ENCODE measurements at places on chromosomes 12 and 14.

- no peak for DNase-seq
Measured at GRCh38 chr14:73238424-73238852, 1.1 kb downstream of the PAPLN start.

DNA sequence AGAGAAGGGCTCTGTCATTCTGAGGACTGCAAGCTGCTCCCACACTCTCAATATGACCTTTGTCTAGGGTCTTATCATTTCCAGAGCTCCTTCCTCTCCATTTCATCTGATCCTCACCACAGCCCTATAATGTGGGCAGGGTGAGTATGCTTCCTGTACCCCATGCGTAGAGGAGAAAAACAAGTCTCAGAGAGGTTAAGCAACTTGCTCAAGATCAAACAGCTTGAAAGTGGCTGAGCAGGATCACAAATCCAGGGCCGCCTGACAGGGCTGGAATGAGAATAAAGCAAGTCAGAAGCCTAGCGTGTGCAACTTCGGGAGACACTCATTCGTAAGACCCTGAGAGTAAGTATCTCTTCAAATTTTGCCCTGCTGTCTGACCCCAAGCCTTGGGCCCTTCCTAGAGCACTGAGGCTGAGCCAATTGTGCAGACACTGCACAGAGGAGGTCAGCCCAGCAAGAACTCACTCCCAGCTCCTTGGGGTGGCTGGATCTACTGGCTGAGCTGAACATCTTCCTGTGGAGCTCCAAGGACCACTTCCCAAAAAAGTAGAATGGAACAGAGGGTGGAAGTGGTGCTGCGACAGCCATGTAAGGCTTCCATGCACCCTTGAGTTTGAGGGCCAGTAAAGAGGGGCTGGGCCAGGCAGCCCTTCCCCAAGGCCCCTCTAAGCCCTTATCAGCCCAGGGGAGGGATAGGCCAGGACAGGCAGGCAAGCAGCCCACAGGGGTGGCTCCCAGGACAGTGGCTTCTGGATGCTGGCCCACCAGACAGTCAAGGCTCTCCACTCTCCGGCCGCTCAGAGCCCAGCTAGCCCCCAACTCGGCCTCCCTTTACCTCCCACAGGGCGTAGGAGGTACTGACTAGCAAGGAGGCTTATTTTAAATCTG, 10.5 kb downstream of the ZFP36L1 start:
- no peak for DNase-seq

DNA sequence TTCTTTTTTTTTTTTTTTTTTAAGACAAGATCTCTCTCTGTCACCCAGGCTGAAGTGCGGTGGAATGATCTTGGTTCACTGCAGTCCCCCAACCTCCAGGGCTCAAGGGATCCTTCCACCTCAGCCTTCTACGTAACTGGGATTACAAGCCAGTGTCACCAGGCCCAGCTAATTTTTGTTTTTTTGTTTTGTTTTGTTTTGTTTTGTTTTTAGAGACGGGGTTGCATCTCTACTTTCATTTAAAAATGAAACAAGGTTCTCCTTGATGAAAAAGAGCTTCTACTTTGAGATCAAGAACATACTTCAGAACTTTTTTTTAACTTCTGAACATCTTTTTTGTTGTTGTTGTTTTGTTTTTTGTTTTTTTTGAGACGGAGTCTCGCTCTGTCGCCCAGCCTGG, 121.7 kb upstream of the PRB2 start:
- no peak for DNase-seq

DNA sequence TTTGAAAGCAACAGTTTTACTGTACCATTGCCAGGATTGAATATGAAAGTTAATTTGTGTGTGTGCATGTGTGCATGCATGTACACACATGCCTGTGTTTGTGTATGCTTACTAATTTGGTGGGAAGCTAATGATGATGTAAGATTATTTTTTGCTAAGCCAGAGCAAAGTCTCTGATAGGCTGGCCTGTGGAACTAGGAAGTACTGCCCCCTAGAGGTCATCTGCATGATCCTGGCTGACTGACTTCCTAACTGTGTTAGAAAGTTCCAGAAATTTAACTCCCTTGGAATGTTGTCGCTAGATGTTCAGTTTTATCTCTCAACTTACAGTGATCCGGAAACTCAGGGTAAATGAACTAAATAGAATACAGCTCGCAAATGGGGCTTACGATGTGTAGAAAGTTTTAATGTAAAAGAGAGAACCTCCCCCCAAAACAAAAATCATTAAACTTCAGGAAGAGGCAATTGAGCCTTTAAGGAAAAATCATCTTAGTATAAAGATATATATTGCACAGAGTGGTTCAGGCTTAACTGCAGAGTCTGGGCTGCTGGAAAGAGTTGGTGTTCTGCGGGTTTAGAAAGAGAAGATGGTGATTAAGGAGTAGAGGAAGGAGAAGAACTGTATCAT, 34.3 kb upstream of the SLC38A1 start:
- DNase-seq: no peak

GRCh38 chr12:93081810-93082165, 152.7 kb upstream of the EEA1 start:
- no peak for DNase-seq

DNA sequence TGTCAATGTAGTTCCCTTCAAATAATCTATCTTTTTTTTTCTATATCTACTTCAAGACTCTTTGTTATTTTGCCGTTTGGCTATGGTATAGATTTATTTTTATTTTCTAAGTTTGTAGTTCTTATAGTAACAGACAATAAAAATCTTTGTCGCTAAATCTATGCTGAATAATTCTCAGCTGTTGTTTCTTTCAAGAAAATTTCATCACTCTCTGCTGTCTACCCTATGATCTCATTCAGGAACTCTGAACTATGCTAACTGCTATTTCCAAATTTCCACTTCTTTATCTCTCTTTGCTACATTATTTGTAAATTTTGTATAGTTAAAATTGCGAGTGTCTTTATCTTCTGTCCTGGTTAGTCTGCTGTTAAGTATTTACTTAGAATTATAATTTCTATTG, 353.6 kb downstream of the LRFN5 start:
- DNase-seq: no peak

DNA sequence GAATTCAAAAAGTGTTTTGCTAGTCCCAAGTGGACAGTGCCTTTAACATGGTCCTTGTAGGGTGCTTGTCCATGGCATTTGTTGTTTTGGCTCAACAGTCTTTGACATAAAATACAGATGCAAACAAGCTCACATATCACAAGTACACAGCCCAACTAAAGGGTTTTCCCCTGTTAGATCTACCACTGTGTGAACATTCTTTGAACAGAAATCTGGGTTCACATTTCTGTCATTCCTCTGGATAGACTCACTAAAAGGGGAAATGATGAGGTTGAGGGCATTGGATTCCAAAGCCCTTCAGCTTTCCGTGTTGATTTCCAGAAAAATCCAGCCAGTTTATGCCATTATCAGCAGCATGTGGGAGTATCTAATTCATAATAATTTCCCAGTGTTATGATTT, 54.1 kb downstream of the EP400 start:
- no peak for DNase-seq

- no peak for DNase-seq
Measured at GRCh38 chr12:92446083-92446460, 256.7 kb upstream of the PLEKHG7 start.

GRCh38 chr12:32494656-32495055, 95.3 kb downstream of the FGD4 start:
- no peak for DNase-seq

GRCh38 chr14:33782923-33783322, 168.0 kb downstream of the EGLN3 start:
- DNase-seq: no peak

GRCh38 chr12:132715874-132716273, 5.2 kb downstream of the PGAM5 start:
- DNase-seq: no peak

DNA sequence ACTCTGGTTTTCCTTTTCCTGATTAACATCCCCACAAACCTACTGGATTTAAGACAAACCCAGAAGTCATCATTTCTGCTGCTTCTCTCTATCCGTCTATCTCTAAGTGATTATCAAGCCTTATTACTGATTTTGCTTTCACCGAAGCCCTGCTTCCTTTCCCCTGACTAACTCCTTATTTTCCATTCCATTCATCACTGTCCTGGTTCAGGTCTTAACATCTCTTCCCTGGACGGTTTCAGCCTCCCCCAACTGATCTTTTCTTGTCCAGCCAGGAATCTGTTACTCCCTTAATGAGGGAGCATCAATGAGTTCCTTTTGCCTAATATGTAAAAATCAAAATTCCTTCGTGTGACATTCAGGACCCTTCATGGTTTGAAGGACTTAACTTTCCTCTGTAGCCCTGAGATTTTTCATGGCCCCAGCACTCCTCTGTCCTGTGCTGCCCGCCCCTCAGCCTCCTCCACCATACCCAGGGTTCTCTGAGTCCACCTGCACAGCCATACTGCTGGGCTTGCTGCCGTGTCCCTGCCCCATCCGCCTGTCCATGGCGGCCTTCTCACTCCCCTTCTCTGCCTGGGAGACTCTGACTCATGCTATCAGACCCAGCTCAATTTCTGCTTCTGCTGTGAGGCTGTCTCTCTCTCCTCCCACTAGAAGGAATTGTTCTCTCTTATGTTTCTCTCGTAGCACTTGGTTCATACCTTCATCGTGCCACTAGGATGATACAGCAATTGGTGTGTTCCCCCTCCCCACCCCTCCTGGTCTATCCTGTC, 167.8 kb upstream of the HIF1A start:
- DNase-seq: no peak

- no peak for DNase-seq
Measured at GRCh38 chr12:121534495-121535148, 46.2 kb downstream of the KDM2B start.

DNA sequence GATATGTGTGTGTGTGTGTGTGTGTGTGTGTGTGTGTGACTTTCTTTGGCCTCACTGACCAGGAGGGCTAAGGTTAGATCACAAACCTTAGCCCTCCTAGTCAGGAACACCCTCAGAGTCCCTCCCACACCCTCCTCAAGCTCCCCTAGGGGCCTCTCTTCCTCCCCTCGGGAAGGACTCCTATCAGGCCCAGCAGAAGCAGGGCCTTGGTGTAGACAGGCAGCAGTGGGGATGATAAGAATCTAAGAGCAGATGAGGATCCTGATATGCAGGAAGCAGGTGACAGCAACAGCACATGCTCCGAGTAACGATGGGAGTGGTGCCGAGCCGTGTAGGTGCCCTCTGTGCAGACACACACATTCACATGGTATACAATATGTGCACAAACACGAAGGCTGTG, 20.7 kb downstream of the PLEK2 start:
- no peak for DNase-seq

- no peak for DNase-seq
Measured at GRCh38 chr12:116642683-116643082, 83.5 kb downstream of the MAP1LC3B2 start.

DNA sequence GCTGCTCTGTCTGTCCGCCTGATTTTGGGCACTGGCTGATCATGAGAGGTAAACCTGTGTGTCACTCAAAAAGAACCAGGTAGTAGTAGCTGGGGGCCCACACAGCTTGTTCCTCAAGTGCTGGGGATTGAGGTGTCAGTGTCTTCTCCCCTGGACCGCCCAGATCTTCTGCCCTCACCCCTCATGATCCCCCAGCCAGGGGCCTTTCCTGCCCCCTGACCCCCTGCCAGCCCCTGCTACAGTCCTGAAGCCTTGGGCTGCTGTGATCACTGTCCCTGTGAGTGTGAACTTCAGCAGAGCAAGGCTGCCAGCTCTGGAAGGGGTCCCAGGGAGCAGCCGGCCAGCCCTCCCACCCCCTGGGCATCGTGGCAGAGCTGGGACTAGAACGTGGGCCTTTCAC, 11.4 kb downstream of the WSCD2 start:
- no peak for DNase-seq

DNA sequence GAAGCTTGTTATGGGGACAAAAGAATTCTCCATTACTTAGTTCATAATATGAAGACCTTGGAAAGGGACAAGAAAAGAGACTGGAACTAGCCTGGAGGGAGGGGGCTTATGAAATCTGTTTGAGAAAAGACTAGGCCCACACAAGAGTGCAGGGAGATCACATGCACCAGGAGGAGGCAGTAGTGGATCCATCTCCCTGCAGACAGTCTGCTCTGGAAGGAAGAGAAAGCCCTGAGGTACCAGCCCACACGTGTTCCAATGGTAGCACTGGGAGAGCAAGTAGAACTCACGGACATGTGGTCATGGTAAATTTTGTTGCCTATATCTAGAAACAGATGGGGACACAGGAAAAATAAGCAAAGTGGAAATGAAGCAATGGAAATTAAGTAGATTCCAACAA, 445.4 kb downstream of the SOX5 start:
- DNase-seq: no peak

DNA sequence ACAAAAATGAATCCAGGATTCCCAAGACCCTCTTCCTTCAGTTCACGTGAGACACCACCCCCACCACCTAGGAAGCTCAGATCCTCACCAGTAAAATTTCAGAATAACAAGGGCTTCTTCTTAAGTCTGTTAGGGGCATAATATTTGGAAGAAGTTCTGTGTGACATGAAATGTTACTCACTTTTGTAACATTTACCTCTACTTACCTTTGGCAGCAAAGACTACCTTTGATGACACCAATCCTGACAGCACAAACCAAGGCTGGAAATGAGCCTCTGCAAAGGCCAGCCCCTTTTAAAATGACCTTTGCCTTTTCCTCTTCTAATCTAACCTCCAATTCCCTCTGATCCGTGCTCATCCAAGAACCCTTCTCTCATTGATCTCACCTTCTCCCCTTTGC, 19.4 kb upstream of the KRT77 start:
- no peak for DNase-seq

GRCh38 chr14:75699331-75699730, 38.3 kb downstream of the TTLL5 start:
- no peak for DNase-seq

GRCh38 chr14:24699052-24699451, 65.1 kb upstream of the GZMB start:
- no peak for DNase-seq

DNA sequence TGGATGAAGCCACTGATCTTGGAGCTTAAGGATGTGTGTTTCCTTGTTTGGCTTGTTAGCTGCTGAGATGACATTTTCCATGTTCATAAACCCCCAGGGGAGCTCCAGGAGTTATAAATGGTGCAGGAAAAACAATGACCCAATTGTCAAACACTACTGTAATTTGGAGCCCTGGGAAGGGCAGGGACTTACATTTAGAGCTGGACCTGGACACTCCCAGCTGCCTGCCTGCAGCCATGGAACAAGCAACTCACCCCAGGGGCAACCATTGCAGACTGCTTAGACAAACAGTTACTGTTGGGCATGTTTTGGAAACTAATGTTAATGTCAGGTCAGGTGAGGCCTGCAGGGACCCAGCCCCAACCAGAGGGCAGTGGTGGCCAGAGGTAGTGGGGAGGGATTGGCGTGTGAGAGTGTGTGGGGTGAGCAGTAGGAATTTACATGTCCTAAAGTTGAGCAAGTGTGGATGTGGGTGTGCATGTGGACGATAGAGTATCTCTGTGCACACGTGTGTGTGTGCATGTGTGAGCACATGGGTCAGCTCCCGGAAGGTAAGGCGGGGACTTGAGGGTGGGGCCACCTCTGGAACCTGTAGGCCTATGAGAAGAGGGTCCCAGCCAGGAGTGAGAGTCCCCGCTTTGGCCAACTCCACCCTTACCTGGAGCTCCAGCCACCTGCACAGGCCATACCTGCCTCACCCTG, 86.4 kb upstream of the NOS1 start:
- DNase-seq: no peak

DNA sequence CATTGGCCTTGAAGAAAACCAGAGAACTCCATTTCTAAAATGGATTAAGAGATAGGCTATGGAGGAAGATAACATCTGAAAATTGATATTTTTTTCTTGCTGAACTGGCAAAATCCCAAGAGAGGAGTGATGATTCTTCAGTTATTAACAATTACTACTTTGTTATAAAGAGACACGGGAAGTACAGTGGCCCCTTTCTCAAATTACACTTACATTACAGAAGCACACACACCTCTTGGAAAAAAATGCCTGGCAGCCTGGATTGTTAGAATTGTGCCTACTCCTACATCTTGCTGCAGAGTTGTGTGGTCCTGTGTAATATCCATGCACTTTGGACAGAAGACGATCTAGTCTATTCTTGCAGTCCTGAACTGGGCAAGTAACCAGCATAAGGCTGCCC, 71.7 kb downstream of the TGFB3 start:
- no peak for DNase-seq
